ENCODE measurements at places on chromosomes 2 and 18. TPM values are rescaled to one million over a fixed set of nuclear protein-coding genes. Genes with fewer than 3 reads are reported as not detected.

Gene AKAIN1
- not detected for total RNA-seq

DNA sequence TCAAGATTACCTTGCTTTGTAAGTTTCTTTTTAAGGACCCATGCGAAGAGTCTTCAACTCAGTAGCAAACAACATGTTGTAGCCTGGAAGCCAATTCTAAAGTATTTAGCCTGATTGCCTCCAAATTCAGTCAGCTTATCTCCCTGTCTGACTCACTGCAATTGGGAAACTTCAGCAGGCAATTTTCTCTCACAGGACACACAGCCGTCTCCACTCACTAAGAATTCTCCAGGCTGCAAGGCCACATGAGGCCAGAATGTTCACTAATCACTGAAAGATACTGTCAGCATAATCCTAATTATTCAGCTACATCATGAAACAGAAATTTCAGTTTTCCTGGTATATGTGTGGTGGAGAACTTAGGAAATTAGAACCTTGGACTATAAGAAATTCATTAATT, 78.1 kb upstream of the PDE1A start:
- DNase-seq: peak; percentile 39

Gene PASK
- 15.2 TPM for total RNA-seq

DNA sequence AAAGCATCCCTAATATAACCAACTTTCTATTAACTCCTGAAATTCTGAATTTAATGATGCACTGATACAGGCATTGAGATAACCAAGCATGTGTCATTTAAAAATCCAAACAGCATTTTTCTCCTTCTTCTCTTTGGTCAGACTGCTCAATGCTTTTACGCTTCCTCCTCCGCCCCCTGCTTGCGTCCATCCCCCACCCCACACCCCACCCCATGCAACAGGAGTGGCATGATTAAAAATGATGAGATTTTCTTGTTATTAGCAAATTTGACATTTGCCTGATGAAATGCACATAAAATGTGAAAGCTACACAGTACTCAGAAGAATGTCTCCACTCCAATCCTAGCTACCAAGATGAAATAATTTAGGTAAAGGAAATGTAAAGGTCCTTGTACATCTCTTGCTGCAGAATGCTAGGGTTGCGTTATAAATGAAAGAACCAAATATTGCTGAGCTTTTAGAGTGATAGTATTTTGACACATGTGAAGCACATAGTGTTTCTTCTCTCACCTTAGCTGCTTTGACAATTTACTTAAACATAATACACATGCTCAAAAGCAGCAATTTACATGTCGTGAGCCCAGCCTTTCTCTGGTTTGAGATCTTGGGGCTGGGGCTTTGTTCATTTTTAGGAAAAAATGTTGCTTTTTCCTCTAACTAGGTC, 263.8 kb downstream of the MEIS1 start:
- DNase-seq: no peak

DNA sequence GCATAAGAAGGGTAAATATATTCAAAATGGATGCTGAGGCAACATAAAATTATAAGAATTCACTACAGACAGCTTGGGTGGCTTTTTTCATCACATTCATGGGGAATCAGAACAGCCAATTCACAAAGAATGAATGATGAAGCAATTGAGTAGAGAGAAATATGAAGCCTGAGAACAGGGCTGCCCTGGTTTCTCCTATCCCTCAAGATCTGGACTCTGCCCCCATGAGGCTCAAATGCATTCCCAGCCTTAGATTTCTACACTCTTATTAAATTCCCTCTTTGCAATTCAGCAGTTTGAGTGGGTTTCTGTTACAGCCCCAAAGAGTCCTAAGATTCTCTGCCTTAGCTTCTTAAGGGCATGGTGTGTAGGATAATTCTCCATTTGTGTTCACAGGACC, 172.5 kb downstream of the MAIP1 start:
- DNase-seq: no peak

Gene CLEC4F
- 5.0 TPM for total RNA-seq
